ENCODE measurements at places on chromosomes 2 and 18. TPM values are rescaled to one million over a fixed set of nuclear protein-coding genes. Genes with fewer than 3 reads are reported as not detected.

HEATR5B gene
- total RNA-seq = 32.5 TPM

FSIP2 gene
- total RNA-seq = 0.07 TPM

TUBB8B gene
- not detected for total RNA-seq

LBH gene
- total RNA-seq = 3.4 TPM

SMYD1 gene
- not detected for total RNA-seq

MAP2 gene
- 24.9 TPM for total RNA-seq

OST4 gene
- total RNA-seq = 398 TPM

HOXD1 gene
- total RNA-seq = 0.07 TPM

SPDYA gene
- 0.79 TPM for total RNA-seq

DUSP28 gene
- total RNA-seq = 1.8 TPM

ANKRD30B gene
- not detected for total RNA-seq

OTOS gene
- total RNA-seq = not detected

REG1B gene
- not detected for total RNA-seq

ADAM23 gene
- 15.3 TPM for total RNA-seq

PMAIP1 gene
- total RNA-seq = 13.7 TPM

POTEJ gene
- total RNA-seq = 0.07 TPM

RTP5 gene
- total RNA-seq = not detected

PAX8 gene
- total RNA-seq = 0.18 TPM

IL36A gene
- total RNA-seq = not detected

IL1B gene
- total RNA-seq = 0.46 TPM

CCDC68 gene
- total RNA-seq = 1.1 TPM

SKOR2 gene
- not detected for total RNA-seq

CCDC85A gene
- 16.2 TPM for total RNA-seq

GTF2A1L gene
- total RNA-seq = 0.74 TPM

NYAP2 gene
- not detected for total RNA-seq

STPG4 gene
- total RNA-seq = 0.11 TPM

SATB2 gene
- 2.0 TPM for total RNA-seq

FAHD2B gene
- 3.6 TPM for total RNA-seq

ASNSD1 gene
- total RNA-seq = 71.1 TPM

SLC38A11 gene
- not detected for total RNA-seq

HOXD11 gene
- not detected for total RNA-seq

ATOH8 gene
- total RNA-seq = 23.8 TPM

SPHKAP gene
- not detected for total RNA-seq

MAL gene
- not detected for total RNA-seq
